ENCODE measurements at places on chromosomes 5 and 9.

DNA sequence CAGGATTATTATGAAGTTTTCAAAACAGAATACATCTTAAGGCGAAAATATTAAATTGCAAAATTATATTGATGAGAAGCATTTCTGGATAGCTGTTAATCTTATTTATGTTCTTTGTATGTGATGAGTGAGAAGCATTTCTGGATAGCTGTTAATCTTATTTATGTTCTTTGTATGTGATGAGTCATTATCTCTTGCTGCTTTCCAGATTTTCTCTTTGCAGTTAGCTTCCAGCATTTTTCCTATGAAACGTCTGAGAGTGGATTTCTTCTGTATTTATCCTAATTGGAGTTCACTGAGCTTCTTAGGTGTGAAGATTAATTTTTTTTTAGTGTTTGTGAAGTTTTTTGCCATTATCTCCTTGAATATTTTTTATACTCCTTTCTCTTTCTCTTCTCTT lies 8.2 kb downstream of the TMEM232 start:
- no peak overlapping the region for H3K27ac ChIP-seq
- no peaks in the 10 kb centered on the region for H3K36me3 ChIP-seq
- DNase-seq: no peak
- H3K27me3 ChIP-seq: no peaks in the 10 kb centered on the region
- no peak overlapping the region for H3K4me3 ChIP-seq
- no peaks in the 10 kb centered on the region for H3K4me1 ChIP-seq

DNA sequence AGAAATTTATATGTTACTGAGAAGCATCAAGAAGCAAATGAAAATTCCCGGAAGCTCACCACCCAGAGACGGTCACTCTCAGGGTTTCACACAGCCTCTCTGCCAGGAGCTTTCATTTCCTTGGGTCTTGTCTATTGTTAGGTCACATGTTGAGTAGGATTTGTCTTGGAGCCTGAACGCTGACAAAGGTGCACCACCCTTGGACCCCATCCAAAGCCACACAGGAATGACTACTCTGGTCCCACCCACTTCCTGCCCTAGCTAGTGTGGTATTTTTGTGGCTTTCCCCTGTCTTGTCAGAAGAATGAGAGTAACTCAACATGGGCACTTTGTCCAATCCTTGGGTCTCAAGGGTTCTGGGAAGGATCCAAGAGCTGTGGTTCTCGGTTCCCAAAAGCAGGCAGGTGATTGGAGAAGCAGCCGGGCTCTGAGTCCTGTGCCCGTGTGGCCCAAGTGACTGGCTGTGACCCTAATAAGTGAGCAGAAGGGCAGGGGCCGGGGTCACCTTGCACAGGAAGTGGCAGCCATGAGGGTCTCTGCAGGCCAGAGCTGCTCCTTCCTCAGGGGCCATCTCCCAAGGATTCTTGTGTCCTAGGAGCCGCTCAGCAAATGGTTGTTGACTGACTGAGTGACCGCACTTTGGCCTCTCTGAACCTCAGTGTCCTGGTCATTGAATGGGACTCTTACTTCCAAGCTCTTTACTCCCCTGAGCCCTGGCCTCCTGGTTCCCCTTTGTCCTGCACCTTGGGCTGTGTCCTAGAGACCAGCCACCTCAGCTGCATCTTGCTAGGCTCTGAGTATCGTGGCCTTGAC lies 6.9 kb downstream of the FGD3 start:
- H3K27ac ChIP-seq: peak overlapping the region; percentile 79
- H3K4me3 ChIP-seq: peak overlapping the region; percentile 43
- H3K27me3 ChIP-seq: no peaks in the 10 kb centered on the region
- peak; percentile 82 for DNase-seq
- no peaks in the 10 kb centered on the region for H3K36me3 ChIP-seq

DNA sequence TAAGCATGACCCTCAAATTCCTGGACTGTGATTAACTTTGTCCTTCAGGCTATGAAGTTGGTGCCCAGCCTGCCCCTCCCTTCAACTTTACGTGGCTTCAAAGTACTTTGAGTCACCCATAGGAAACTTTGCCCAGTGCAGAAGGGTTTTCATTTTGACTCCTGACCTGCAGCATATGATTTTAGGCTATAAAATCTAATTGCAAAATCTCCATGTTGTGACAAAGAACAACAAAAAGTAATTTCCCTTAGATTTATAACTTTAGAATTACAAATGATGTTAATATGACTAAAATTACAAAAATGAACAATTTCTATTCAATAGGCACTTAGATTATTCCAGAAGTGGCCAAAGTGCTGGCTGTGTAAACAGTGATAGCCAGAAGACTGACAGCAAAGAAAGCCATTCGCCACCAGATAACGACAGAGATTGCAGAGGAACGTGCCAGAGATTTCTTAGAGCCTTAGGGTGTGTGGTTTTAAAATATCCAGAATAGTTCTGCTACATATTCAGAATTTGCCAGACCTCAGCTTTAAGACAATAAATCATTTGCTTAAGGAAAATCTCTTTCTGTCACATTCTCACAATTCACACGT lies 197.4 kb downstream of the SEMA5A start:
- no peaks in the 10 kb centered on the region for H3K27me3 ChIP-seq
- no peak overlapping the region for H3K27ac ChIP-seq
- DNase-seq: no peak
- no peaks in the 10 kb centered on the region for H3K36me3 ChIP-seq

GRCh38 chr9:134210908-134211810 lies 46.8 kb upstream of the RNU6ATAC start:
- no peak overlapping the region for H3K27ac ChIP-seq
- H3K36me3 ChIP-seq: no peaks in the 10 kb centered on the region
- H3K27me3 ChIP-seq: no peaks in the 10 kb centered on the region
- H3K4me1 ChIP-seq: no peaks in the 10 kb centered on the region

GRCh38 chr5:39448506-39449128 lies 23.8 kb upstream of the DAB2 start:
- H3K36me3 ChIP-seq: no peaks in the 10 kb centered on the region
- H3K4me1 ChIP-seq: no peaks in the 10 kb centered on the region
- no peak overlapping the region for H3K4me3 ChIP-seq
- DNase-seq: no peak

- peak overlapping the region; percentile 92 for H3K4me3 ChIP-seq
- DNase-seq: no peak
- no peaks in the 10 kb centered on the region for H3K27me3 ChIP-seq
- H3K27ac ChIP-seq: peak overlapping the region; percentile 93
- no peaks in the 10 kb centered on the region for H3K36me3 ChIP-seq
Observed at GRCh38 chr5:111227226-111227782, 3.1 kb downstream of the CAMK4 start.

DNA sequence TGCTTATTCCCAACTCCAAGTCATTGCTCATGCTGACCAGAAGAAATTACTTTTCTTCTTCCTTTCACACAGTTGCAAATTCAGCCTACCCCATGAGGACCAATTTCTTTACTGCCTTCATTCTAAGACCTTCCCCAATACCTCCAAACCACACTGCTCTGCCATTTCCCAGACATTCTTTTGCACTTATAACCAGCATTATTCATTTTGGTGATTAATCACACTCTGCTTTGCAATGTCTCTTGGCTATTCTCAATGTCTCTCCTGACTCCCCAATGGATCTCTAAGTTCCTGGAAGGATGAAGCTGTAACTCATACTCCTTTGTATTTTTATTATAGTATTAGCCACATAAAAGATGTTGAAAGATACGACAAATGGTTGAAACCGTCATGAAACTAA lies 105.7 kb upstream of the RANBP3L start:
- H3K4me1 ChIP-seq: no peaks in the 10 kb centered on the region
- H3K36me3 ChIP-seq: no peaks in the 10 kb centered on the region
- H3K4me3 ChIP-seq: no peak overlapping the region
- no peak for DNase-seq
- H3K27ac ChIP-seq: no peak overlapping the region

- no peaks in the 10 kb centered on the region for H3K27me3 ChIP-seq
- no peaks in the 10 kb centered on the region for H3K36me3 ChIP-seq
- H3K4me3 ChIP-seq: no peak overlapping the region
Observed at GRCh38 chr9:115015018-115015635, 84.7 kb upstream of the TNFSF8 start.

GRCh38 chr9:138075496-138075895 lies 197.9 kb downstream of the CACNA1B start:
- H3K27me3 ChIP-seq: peaks cover 3% of the 10 kb centered on the region
- H3K4me3 ChIP-seq: no peak overlapping the region
- no peak for DNase-seq
- no peak overlapping the region for H3K27ac ChIP-seq
- no peaks in the 10 kb centered on the region for H3K4me1 ChIP-seq

DNA sequence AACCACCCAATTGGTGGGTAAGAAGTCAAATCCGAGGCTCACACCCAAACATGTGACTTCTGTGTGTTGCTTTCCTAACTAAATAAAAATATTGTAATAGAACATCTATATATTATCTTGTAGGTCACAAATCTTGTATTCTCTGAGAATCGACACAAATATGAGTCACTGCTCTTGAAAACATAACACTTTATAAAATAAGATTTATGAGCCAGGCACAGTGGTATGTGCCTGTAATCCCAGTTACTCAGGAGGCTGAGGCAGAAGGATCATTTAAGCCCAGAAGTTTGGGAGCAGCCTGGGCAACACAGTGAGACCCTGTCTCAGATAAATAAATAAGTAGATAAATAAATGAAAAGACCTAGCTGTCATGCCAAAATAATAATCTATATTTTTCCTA lies 624.1 kb downstream of the ANXA1 start:
- no peaks in the 10 kb centered on the region for H3K27me3 ChIP-seq
- no peak overlapping the region for H3K27ac ChIP-seq
- H3K36me3 ChIP-seq: no peaks in the 10 kb centered on the region
- H3K4me3 ChIP-seq: no peak overlapping the region
- H3K4me1 ChIP-seq: no peaks in the 10 kb centered on the region

GRCh38 chr9:72207278-72207677 lies 58.0 kb downstream of the GDA start:
- H3K36me3 ChIP-seq: no peaks in the 10 kb centered on the region
- no peaks in the 10 kb centered on the region for H3K4me1 ChIP-seq
- H3K27me3 ChIP-seq: no peaks in the 10 kb centered on the region
- no peak overlapping the region for H3K27ac ChIP-seq

- no peak for DNase-seq
- no peaks in the 10 kb centered on the region for H3K36me3 ChIP-seq
- H3K27ac ChIP-seq: no peak overlapping the region
- no peak overlapping the region for H3K4me3 ChIP-seq
- no peaks in the 10 kb centered on the region for H3K4me1 ChIP-seq
- peaks cover 6% of the 10 kb centered on the region for H3K27me3 ChIP-seq
Observed at GRCh38 chr9:134575901-134576176, 65.8 kb upstream of the COL5A1 start.

DNA sequence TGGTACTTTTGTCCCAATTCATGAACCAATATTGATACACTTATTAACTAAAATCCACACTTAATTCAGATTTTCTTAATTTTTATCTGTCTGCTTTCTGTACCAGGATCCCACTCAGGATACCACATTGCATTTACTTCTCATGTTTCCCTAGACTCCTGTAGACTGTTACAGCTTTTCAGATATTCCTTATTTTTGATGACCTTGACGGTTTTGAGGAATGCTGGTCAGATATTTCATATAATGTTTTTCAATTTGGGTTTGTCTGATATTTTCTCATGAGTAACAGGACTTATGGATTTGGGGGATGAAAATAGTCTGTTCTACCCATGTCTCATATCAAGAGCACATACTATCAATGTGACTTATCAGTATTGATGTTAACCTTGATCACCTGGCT lies 37.4 kb downstream of the PLPPR1 start:
- H3K27me3 ChIP-seq: no peaks in the 10 kb centered on the region
- no peaks in the 10 kb centered on the region for H3K36me3 ChIP-seq

DNA sequence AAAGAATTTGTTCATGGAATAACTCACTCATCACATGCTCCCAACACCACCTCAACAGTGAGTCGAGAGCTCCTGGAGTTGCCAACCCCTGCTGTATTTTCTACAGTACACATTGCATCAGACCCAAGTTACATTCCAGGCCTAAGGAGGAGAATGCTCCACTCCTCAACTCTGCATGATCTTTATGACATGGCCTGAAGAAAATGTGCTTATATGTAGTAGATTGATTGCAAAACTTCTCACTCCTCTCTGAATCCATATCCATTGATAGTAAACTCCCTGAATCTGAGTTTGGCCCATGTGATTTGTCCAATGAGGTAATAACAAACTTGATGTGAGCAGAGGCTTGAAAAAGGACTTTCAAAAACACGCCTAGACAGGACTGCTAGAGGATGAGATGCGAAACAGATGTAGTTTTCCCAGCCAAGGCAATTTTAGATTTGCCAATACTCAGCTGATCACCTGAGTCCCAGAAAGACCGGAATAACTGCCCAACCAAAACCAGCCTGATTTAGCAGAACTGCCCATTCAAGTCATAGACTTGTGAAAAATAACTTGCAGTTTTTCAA lies 29.0 kb upstream of the PAPPA start:
- H3K27ac ChIP-seq: no peak overlapping the region
- H3K36me3 ChIP-seq: no peaks in the 10 kb centered on the region
- H3K27me3 ChIP-seq: no peaks in the 10 kb centered on the region
- no peaks in the 10 kb centered on the region for H3K4me1 ChIP-seq
- H3K4me3 ChIP-seq: no peak overlapping the region
- DNase-seq: no peak

DNA sequence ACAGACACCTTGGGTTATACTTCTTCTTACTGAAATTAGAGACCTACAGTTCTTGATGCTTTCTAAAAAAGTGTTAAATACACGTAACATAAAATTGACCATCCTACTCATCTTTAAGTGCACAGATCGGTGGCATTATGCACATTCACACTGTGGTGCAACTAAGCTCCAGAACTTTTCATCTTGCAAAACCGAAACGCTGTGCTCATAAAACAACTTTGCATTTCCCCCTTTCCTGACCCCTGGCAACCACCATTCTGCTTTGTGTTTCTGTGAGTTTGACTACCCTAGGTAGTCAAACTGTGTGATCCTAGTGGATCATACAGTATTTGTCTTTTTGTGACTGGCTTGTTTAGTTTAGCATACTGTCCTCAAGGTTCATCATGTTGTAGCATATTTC lies 3.9 kb downstream of the MVB12B start:
- H3K27me3 ChIP-seq: no peaks in the 10 kb centered on the region
- no peak overlapping the region for H3K27ac ChIP-seq
- H3K4me1 ChIP-seq: peaks cover 13% of the 10 kb centered on the region

DNA sequence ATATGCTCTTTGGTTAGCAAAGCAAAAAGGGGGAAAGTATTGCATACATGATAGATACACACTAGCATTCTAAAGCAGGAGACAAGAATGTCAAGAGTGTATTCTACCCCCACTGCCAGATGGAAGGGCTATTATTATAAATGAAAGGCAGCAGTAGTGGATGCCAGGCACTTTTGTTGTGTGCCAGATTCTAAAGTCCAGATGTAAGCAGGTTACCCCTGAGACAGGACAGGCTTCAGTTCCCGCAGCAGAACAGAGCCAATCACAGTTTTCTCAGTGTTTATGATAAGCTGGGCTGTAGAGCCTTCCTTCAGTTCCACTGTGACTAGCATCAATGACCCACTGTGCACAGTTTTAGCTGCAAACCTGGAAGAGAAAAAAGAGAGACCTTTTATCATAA lies 226.6 kb upstream of the TBCA start:
- H3K36me3 ChIP-seq: peaks cover 3% of the 10 kb centered on the region
- DNase-seq: no peak
- H3K4me1 ChIP-seq: no peaks in the 10 kb centered on the region
- no peak overlapping the region for H3K4me3 ChIP-seq

Data from effector memory CD4-positive, alpha-beta T cell (primary cell).